GM12878 (cell line): ENCODE measurements at places on chromosomes 2 and 18. TPM values are rescaled to one million over a fixed set of nuclear protein-coding genes. Genes with fewer than 3 reads are reported as not detected.
A peak's percentile ranks its signal among the peaks of the same experiment; 100 is the strongest.

The MGAT5 gene
- 5.5 and 6.3 TPM in 2 replicates for polyA plus RNA-seq

The SPHKAP gene
- not detected in 2 replicates for polyA plus RNA-seq

The RNF149 gene
- polyA plus RNA-seq, result 15.9 and 18.4 TPM in 2 replicates

The ALKAL2 gene
- polyA plus RNA-seq, result 0.29 and 0.47 TPM in 2 replicates

The POTEC gene
- polyA plus RNA-seq, result not detected in 2 replicates

The PSTPIP2 gene
- 25.1 and 26.5 TPM in 2 replicates for polyA plus RNA-seq

DNA sequence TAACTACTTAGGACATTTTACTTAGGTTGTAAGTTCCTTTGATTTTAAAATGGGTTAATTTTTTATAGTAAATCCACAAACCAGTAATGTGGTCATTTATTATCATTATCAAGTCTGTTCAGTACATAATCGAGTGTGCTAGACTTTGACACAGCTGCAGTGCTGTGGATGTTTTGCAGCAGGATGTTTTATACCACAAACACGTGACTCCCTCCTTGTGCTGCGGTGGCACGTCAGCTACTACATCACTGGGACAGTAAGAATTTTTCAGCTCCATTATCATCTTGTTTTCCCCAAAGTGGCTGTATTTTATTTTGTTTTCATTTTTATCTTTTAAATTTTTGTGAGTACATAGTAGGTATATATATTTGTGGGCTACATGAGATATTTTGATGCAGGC is 70.0 kb downstream of the ATP9B start:
- no peaks in the 10 kb centered on the region for H3K4me1 ChIP-seq
- H3K27me3 ChIP-seq, result no peaks in the 10 kb centered on the region
- no peak overlapping the region for H3K4me3 ChIP-seq
- no peaks in the 10 kb centered on the region for H3K36me3 ChIP-seq
- DNase-seq, result no peak

DNA sequence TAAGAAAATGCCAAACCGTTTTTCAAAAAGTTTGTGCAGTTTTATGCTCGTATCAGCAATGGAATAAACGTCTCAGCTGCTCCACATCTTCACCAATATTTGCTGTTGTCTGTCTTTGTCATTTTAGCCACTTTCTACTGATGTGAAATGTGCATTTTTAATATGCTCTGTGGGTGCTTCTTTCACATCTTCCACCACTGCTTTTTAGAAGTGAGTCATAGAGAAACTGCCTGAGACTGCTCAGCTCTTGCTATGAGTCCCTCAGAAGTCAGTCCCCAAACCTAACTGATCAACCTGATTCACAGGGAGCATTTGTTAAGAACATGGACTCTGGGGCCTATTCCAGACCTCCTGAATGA is 41.0 kb upstream of the EPC2 start:
- no peaks in the 10 kb centered on the region for H3K36me3 ChIP-seq
- peak; percentile 73 for DNase-seq
- H3K4me3 ChIP-seq, result no peak overlapping the region
- 0 out of 2 replicates have a peak, but pooled peaks cover 3% of the 10 kb centered on the region for H3K27me3 ChIP-seq
- no peak overlapping the region for H3K27ac ChIP-seq

GRCh38 chr18:43392168-43392567 is 114.9 kb upstream of the SYT4 start:
- H3K27ac ChIP-seq, result no peak overlapping the region
- no peak for DNase-seq
- no peaks in the 10 kb centered on the region for H3K27me3 ChIP-seq

DNA sequence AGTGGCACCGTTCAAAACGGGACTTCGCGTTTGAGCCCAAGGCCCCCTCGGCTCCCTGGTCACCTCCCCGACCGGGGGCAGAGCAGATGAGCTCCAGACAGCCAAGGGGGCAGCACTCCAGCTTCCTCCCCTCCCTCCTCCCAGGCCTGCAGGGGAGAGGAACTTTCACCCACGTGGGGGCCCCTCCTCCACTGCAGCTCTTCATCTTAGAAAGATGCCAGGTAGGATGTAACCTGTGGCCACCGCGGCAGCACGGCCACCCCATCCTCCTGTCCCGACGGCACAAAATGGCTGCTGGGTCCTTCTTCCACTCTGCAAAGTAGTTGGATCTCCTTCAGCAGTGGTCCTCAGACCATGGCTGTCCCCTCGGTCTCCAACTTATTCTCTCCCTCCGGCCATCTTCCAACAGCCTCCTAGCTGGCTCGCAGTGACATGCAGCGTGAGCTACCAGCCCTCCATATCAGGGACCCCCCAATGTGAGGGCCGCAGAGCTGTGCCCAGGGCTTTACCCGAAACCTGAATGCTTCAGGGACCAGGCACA is 94.5 kb upstream of the ID2 start:
- no peaks in the 10 kb centered on the region for H3K36me3 ChIP-seq
- peaks cover 27% of the 10 kb centered on the region for H3K4me1 ChIP-seq
- no peak for DNase-seq
- H3K27ac ChIP-seq, result no peak overlapping the region
- H3K27me3 ChIP-seq, result no peaks in the 10 kb centered on the region

DNA sequence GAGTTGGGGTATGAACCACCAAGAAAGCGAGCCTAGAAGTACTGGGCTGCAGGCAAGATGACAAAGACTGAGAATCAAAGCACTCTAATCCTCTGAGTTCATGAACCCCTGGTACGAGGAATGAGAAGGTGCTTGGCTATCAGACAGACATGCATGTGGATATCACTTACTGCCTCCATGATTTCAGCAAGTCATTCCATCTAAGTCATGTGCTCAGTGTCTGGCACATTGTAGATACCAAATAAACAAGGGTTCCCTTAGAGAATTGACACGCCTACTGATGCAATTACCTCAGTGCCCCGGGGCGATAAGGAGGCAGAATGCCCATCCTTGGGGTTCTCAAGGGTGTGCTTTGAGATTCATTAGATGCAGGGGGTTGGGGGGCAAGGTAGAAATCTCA is 125.6 kb upstream of the PKDCC start:
- H3K4me3 ChIP-seq, result no peak overlapping the region
- H3K27me3 ChIP-seq, result no peaks in the 10 kb centered on the region
- no peaks in the 10 kb centered on the region for H3K36me3 ChIP-seq
- no peaks in the 10 kb centered on the region for H3K4me1 ChIP-seq
- no peak overlapping the region for H3K27ac ChIP-seq

GRCh38 chr2:41691561-41691960 is 356.3 kb upstream of the PKDCC start:
- H3K36me3 ChIP-seq, result no peaks in the 10 kb centered on the region
- no peak overlapping the region for H3K27ac ChIP-seq
- peaks cover 4% of the 10 kb centered on the region; the same call in 1 of the 2 replicates for H3K27me3 ChIP-seq
- no peak overlapping the region for H3K4me3 ChIP-seq

DNA sequence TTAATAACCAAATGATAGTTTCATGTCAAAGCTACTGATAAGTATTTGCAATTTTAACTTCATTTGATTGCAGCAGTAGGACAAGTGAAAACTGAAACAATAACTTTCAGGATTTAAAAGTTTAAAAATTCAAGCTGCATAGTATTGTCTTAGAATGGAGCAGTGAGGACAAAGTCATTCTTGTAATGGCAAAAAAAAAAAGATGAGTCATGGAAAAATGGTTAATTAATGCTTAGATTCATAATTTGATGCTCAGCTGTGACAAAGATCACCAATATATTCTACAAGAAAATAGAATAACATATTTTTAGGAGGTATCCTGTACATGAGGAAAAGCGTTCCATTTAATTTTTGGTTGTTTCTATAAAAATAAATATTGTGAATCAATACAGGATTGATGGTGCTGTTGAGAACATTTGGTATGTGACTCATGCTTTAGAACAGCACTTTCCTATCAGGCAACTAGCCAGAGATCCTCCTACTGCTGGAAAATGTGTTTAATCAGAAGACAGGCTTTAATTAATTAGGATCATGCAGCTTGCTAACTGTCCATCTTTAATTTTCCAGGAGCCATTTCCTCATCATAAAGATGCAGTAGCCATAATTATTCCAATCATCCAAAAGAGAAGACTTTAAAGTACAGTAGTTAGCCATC is 239.0 kb upstream of the MMADHC start:
- H3K4me3 ChIP-seq, result no peak overlapping the region
- DNase-seq, result no peak
- H3K36me3 ChIP-seq, result no peaks in the 10 kb centered on the region

- peak overlapping the region; percentile 73 for H3K4me3 ChIP-seq
- DNase-seq, result no peak
- H3K27ac ChIP-seq, result peak overlapping the region; percentile 89
- no peaks in the 10 kb centered on the region for H3K36me3 ChIP-seq
These were observed 3.4 kb downstream of the SGPP2 start for GRCh38 chr2:222427646-222428301.

DNA sequence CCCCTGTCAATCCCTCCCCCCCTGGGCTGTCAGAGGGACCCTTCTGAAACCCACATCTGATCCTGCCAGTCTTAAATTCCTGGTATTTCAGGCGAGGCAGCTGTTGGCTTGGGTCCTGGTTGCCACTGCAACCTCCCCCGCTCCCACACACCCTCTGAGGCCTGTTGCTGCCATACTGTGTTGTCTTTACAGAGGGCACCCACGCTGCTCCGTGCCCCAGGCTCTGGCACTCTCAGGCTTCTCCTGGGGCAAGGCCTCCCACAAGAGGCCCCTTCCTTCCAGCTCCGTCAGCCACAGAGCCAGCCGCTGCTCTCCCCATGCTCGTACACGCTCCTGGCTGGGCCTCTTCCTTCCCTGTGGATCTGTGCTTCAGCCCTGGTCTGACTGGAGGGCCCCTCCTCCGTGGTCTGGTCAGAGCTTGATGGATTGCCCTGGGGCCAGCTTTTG is 8.6 kb downstream of the CABLES1 start:
- H3K27me3 ChIP-seq, result no peaks in the 10 kb centered on the region
- no peak overlapping the region for H3K4me3 ChIP-seq
- H3K36me3 ChIP-seq, result peaks cover 6% of the 10 kb centered on the region
- H3K4me1 ChIP-seq, result peaks cover 19% of the 10 kb centered on the region

DNA sequence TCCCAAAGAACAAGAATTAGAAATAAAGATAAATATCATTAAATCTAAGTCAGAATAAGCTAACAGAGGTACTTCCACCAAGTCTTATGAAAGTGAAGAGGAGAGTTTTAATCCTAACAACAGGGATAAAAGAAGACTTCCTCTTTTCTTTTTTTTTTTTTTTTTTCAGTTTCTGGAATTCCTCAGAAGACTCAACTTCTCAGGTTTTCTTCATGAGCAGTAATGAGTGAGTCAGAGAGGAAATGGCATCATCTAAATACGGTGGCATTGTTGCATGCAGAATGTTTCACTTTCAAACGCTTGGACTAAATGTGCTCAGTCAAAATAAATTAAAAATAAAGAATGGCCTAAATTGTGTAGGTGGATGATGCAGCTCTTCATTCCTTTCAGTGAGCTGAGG is 45.6 kb upstream of the ARHGAP15 start:
- H3K36me3 ChIP-seq, result no peaks in the 10 kb centered on the region
- no peak overlapping the region for H3K27ac ChIP-seq

DNA sequence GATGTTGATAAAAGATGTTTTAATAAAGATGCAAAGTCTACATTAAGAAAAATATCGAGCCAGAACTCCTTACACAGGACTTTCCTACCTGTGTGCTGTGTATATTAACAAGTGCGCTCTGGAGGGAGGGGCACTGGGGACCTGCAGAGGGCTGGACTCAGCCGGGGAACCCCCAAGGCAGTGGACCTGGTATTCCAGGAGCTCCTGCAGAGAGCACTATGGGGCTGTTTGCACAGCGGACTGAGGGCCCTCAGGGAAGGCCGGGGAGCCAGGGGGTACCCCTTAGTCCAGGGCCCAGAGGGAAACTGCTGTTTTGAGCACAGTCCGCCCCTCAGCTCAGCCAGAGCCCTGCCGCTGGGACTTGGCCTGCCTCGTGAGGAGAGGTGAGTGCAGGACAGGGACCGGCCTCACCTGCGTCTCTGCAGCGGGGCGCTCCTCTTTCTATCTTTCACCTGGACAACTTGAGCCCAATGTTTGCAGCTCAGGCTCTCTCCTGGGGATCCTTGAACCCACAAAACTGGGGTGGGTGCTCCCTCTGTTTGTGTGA is 168.4 kb downstream of the ARL4C start:
- DNase-seq, result no peak
- no peak overlapping the region for H3K27ac ChIP-seq
- H3K27me3 ChIP-seq, result peaks cover 1% of the 10 kb centered on the region; the same call in 1 of the 2 replicates
- no peaks in the 10 kb centered on the region for H3K36me3 ChIP-seq

- H3K36me3 ChIP-seq, result no peaks in the 10 kb centered on the region
- H3K27me3 ChIP-seq, result no peaks in the 10 kb centered on the region
These were observed 21.9 kb downstream of the MRPL35 start for GRCh38 chr2:86221066-86221684.

DNA sequence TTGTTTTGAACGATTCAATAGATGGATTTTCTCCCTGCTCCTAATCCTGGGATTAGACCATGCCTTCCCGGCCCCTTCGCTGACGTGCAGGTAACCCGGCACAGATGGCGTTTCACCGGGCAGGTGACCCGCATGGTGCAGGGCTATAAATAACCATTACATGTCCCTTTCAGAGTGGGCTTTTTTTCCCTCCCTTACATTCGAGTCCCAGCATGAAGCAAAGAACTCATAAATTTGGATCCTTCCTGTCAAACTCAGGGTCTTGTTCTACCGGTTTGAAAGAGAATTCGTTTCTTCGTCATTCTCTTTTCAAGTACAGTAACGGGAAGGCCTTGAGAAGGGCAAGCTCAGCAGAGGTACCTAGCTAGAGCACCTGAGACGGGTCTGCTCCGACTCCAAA is 46.1 kb downstream of the EDAR start:
- no peak for DNase-seq
- no peaks in the 10 kb centered on the region for H3K4me1 ChIP-seq
- H3K36me3 ChIP-seq, result no peaks in the 10 kb centered on the region
- H3K27ac ChIP-seq, result no peak overlapping the region
- H3K27me3 ChIP-seq, result no peaks in the 10 kb centered on the region

DNA sequence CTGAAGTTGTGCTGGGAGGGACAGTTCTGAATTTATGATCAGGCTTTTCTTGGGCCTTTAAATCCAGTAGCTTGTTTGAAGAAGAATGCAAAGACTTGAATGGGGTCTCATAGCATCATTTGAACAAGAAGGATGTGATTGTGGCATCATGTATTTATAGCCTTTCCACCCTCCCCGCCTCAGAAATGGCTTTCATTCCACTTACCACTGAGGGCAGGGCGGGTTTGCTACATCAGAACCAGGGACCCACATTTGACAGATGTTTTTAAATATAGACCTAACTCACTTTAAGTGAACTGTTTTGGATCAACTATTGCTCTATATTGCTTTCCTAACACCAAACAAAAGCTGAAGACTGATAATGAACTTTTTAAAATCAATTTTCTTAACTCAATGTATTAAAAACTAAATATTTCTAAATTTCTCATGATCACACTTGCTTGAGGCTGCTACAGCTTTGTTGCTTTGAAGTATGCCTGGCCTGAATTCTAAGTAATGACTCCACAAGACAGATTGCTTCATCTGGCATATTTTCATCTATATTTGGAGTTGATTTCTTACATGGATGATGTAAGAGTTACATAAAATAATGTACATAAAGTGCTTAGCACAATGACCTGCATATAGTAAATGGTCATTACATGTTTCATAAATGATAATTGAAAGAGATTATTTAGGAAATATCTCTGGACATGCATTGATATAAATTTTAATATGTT is 1552.9 kb upstream of the SLC39A10 start:
- no peaks in the 10 kb centered on the region for H3K27me3 ChIP-seq
- H3K4me3 ChIP-seq, result no peak overlapping the region
- H3K27ac ChIP-seq, result no peak overlapping the region; the same call in 1 of the 2 replicates
- H3K36me3 ChIP-seq, result no peaks in the 10 kb centered on the region
